ENCODE measurements at places on chromosomes 6 and 20.

- DNase-seq, result no peak
These were observed 54.7 kb upstream of the PDE7B start for GRCh38 chr6:135796643-135797305.

DNA sequence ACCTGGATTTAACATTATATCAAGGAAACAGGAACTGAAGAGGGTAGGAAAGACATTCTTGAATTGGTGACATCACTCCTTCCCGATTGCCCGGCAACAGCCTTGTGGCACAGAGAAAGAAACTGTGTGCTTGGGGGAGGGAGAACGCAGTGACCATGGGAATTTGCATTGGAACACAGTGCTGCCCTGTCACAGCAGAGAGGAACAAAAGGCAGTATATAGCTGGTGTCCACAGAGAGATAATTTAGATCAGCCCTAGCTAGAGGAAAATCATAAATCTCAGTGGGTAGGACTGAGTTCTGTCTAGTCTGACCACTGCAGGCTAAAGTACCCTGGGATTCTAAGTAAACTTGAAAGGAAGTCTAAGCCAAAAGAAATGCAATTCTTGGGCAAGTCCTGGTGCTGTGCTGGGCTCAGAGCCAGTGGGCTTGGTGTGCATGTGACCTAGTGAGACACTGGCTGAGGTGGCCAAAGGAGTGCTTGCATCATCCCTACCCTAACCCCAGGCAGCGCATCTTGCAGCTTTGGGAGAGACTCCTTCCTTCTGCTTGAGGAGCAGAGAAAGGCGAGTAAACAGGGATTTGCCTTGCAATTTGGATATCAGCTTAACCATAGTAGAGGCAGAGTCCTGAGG is 697.6 kb downstream of the HACE1 start:
- no peak for DNase-seq

DNA sequence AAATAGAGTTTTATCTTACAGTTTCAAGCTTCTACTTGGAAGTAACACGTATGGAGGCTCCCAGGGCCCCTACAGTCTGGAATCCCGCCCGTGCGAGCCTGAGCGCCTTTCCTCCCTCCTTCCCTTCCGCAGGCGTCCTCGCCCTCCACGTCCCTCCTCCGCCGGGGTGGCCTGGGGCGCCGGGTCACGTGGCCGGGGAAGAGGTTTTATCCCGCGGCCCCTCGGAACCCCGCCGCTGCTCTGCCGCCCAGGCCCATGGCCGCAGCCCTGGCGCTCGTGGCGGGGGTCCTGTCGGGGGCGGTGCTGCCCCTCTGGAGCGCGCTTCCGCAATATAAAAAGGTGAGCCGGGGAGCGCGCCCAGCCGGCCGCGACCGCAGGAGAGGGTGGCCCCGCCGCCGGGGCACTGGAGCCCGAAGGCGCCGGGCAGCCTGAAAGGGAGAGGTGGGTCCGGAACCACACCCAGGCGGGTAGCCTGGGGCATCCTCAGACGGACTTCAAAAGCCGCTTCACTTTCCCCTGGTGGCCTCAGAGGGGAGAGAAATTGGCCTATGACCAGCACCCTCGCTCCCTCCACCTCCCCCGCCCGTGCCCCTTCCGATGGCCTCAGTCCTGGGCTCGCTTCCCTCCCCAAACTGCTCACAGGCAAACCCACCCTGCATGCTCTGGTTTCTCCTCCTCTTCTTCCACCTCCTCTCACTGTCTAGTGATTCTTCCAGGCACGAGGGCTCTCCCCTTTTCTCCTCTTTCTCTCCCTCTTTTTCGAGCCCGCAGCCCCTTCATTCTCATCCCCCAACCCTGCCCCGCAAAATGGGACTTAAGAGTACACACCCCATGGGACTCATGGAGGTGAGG is at the start of gene CLPSL2:
CLPSL2 (plus strand) TSS at position 235 of the 852 bp plus-strand sequence; CDS start at position 256, 21 bp downstream.
- no peak for DNase-seq

GRCh38 chr6:105560611-105561066 is 157.8 kb upstream of the PREP start:
- no peak for DNase-seq

GRCh38 chr6:165600606-165601005 is 62.4 kb downstream of the PDE10A start:
- DNase-seq, result no peak

GRCh38 chr6:97668716-97669115 is 385.7 kb upstream of the MMS22L start:
- no peak for DNase-seq

- DNase-seq, result no peak
These were observed 670.8 kb downstream of the PRKN start for GRCh38 chr6:162056745-162057144.

- DNase-seq, result no peak
These were observed 374.9 kb downstream of the GJA1 start for GRCh38 chr6:121810158-121811032.

- DNase-seq, result no peak
These were observed 838.4 kb downstream of the DHX35 start for GRCh38 chr20:39800548-39800947.

DNA sequence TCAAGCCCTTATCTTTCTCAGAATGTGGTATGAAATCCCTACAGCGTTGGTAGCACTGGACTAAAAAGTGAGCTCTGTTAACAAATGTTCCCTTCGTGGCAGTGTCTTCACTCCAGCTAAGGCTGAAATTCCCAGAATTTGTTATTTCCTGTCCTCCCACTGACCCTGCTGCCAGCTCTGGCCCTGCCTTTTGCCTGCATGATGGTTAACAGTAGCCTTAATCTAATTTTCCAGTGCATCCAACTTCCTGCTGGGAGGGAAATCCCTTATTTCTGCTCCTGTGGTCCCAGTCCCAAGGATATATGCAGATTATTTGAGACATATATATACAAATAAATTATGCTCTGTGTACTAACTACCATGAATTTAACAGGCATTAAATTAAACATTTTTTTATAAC is 157.2 kb upstream of the CARMIL1 start:
- no peak for DNase-seq

- no peak for DNase-seq
These were observed 56.1 kb downstream of the SAMD5 start for GRCh38 chr6:147564556-147564955.

GRCh38 chr6:136706430-136706829 is 85.8 kb downstream of the MAP3K5 start:
- no peak for DNase-seq
